ENCODE measurements at places on chromosomes 5 and 9.

- no peak for DNase-seq
These were observed 23.6 kb upstream of the CYSTM1 start for GRCh38 chr5:140151144-140152021.

GRCh38 chr5:111313017-111313724 is 89.0 kb downstream of the CAMK4 start:
- no peak for DNase-seq

- DNase-seq = no peak
These were observed 278.9 kb downstream of the NR3C1 start for GRCh38 chr5:143124593-143124992.

- DNase-seq = no peak
These were observed 130.7 kb downstream of the PRKACG start for GRCh38 chr9:68883224-68883623.

DNA sequence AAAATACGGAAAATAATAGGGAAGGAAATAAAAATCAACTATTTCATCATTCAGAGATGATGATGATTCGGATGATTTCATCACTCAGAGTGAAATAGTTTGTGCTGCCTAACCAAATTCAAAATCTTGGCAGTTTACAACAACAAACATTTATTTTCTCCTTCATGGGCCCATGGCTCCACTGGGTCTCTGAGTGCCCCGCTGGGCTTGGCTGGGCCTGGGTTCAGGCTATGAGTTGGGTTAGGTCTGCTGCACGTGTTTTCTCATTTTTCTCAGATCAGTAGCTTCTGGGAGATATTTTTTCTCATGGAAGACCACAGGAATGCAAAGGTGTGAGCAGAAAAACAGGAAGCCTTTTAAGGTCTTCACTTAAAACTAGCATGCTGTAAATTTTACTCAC is 24.0 kb upstream of the F2RL1 start:
- no peak for DNase-seq

GRCh38 chr9:121281614-121282276 is 13.8 kb downstream of the GSN start:
- DNase-seq = no peak

DNA sequence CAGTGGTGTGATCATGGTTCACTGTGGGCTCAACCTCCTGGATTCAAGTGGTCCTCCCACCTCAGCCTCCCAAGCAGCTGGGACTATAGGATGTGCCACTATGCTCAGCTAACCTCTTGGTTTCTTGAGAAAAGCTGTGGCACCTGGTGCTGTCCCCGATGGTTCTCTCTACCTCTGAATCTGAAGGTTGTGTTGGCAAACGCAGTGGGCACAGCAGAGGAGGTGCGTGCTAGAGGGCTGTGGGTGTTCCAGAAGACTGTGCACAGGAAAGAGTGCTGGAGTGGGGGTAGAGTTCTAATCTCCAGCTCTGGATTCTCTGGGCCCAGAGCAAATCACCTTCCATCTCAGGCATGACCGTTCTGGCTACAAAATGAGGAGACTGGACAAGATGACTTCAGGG is 12.5 kb downstream of the RGS3 start:
- DNase-seq = no peak

GRCh38 chr5:68140763-68141162 is 74.8 kb upstream of the PIK3R1 start:
- DNase-seq = no peak

DNA sequence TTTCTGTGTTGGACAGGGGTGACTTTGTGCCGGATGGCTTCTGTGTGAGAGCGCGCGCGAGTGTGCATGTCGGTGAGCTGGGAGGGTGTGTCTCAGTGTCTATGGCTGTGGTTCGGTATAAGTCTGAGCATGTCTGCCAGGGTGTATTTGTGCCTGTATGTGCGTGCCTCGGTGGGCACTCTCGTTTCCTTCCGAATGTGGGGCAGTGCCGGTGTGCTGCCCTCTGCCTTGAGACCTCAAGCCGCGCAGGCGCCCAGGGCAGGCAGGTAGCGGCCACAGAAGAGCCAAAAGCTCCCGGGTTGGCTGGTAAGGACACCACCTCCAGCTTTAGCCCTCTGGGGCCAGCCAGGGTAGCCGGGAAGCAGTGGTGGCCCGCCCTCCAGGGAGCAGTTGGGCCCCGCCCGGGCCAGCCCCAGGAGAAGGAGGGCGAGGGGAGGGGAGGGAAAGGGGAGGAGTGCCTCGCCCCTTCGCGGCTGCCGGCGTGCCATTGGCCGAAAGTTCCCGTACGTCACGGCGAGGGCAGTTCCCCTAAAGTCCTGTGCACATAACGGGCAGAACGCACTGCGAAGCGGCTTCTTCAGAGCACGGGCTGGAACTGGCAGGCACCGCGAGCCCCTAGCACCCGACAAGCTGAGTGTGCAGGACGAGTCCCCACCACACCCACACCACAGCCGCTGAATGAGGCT is at the start of gene ADRB2:
Gene ADRB2, plus strand, starts transcription at position 559 of the 686 bp plus-strand sequence. CDS start 221 bp downstream, outside the sequence.
- DNase-seq = peak; percentile 67

DNA sequence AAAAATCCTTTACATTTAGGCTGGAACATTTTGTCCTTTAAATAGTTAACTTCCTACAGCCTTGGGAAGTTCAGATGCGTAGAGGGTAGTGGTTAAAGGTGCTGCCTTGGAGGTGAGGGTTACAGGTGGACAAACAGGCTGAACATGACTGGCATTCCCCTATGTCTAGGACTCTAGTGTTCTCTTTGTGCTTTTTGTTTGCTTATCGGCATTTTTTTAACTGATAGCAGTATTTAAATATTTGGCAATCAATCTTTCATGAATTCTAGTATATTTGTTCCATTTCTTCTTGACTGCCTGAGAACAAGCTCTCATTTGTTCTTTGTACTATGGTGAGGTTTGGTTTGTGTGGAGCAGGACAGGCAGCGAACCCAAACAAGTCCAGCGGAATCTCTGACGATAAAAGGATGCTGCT is 307.6 kb downstream of the CTNND2 start:
- no peak for DNase-seq

DNA sequence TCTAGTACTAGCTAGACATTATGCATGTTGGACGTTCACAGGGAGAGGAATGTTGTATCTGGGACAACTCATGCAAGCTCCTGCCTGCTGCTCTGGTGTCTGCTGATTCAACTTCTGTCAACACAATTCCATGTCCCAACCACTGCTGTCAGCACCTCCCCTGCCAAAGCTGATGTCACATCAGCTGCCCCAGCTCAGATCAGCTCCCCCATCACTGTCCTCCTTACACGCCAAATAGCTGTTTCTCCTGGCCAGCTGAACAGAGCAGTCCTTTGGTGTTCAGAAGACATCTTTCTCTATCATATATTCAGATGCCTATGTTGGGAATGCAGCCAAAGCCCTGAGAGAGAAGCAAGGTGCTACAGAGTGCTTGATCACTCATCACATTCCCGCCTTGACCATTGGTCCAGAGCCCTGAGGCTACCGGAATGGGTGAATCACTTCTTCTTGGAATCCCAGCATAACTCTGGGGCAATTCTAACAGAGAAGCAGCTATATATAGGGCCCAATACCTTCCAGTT is 223.3 kb downstream of the SEC61B start:
- DNase-seq = no peak

GRCh38 chr5:68898951-68899471 is 194.8 kb upstream of the SLC30A5 start:
- DNase-seq = no peak

DNA sequence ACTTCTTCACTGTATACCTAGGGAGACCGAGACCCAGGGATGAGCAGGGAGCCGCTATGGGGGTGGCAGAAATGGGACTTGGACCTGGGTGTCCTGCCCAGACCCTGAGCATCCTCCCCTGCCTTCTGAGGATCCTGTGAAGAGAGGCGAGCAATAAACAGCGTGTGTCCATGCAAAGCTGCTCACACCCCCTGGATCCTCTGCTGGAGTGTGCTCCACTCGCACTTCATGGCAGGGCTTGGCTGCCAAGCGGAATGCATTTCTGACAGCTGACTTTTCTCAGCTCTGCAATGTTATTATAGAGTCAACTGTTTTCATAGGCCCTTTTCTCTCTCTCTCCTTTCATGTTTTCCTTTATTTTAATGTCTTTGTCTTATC is 31.0 kb upstream of the ALDH1B1 start:
- DNase-seq = no peak

GRCh38 chr9:108367188-108367587 is 488.6 kb downstream of the ACTL7B start:
- DNase-seq = no peak

- no peak for DNase-seq
These were observed 136.2 kb downstream of the DEPDC1B start for GRCh38 chr5:60563696-60564324.

DNA sequence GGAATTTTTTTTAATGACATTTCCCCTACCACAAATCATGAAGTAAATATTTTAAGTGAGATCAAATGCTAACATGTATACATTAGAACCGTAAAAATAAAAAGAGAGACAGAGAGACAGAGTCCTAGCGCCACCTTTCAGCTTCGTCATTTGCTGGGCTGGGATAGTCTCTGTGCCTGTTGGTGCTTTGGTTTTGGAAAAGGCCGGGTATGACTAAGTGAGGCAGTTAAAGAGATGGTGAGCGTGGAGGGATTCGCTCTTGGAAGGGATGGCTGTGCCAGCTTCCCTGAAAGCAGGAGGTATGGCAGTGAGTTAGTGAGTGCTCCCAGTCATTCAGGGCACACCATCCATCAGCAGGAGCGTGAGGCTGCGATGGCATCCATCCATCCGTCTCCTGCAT is 729.6 kb upstream of the WWC1 start:
- no peak for DNase-seq

DNA sequence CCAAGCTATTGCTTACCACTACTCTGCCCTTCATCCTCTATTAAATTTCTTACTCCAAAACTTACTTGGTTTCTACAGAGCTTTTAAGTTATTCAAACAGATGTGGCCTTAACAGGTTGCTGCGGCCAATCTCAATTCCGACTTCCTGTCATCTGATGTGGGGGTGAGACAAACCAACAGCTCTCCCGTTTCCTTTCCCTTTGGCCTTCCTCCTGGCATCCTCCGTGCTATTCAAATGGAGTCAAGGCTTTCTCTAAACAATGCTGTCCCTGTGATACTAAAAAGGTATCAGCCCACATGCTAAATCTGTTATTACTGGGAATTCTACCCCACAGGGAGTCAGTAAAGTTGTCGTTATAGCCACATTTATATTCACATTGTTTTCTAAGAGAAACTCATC is 11.8 kb downstream of the RBM18 start:
- DNase-seq = no peak

- no peak for DNase-seq
These were observed 116.8 kb upstream of the PDE4D start for GRCh38 chr5:60010328-60010727.

- DNase-seq = no peak
These were observed 35.2 kb downstream of the RLN2 start for GRCh38 chr9:5269249-5269715.

Data from stimulated activated CD4-positive, alpha-beta T cell treated with anti-CD3 and anti-CD28 coated beads, TNF-alpha, amount 100 ng/mL, for 48 hours (primary cell).